ENCODE measurements at places on chromosomes 12 and 14.

- no peak for DNase-seq
These were observed 384.5 kb upstream of the CCDC196 start for GRCh38 chr14:66101662-66102061.

- peak; percentile 2 for DNase-seq
These were observed 602.7 kb upstream of the FLRT2 start for GRCh38 chr14:84927096-84927827.

DNA sequence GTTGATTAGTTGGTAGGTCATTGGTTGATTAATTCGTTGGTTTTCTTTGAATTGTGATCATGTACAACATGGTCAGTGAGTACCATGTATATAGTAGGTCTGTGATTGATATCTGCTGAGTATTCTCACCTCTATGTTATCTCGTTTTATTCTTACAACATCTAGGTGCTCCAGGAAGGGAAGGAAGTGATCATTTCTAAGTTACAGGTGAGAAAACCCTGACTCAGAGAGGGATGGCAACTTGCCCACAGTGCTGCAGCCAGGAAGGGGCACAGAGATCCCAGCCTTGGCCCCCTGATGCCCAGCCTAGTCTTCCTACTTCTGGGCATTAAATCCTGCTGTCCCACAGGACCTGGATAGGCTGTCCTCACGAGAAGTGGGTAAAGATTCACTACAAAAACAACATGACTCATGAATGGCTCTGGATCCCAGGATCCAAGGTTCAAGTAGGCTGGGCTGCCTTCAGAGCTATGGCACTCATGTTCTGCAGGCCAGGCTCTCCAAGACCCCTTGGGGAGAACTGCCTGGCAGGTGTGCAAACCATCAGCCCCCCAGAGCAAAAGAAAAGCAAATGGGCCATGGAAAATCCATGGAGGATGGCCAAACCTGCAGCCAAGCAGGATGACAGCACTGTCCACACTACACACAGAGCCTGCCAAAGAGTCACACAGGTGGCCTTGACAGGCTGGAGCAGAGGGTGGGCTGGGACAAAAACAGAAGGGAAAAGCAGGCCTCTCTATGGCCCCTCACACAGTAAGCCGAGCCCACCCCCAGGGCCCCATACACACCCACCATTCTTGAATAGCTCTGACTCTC, 146.2 kb downstream of the BCL11B start:
- DNase-seq = no peak

DNA sequence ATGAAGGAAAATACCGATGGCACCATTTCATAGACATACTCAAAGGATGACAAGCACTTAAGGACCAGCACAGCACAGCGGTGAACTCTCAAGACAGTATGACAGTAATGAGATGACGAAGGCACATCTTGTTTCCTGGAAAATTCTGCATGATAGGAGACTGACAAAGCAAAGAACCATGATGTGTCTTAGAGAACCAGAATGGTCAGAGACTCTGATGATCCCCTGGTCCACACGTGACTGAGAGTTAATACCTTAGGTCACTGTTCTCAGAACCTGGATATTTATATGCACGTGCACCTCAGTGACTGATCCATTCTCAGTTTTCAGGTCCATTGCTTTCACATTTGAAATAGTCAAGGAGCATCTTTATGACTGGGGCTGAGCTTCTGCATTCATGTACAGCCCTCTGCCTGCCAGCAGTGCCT, 35.3 kb downstream of the PROX2 start:
- no peak for DNase-seq

DNA sequence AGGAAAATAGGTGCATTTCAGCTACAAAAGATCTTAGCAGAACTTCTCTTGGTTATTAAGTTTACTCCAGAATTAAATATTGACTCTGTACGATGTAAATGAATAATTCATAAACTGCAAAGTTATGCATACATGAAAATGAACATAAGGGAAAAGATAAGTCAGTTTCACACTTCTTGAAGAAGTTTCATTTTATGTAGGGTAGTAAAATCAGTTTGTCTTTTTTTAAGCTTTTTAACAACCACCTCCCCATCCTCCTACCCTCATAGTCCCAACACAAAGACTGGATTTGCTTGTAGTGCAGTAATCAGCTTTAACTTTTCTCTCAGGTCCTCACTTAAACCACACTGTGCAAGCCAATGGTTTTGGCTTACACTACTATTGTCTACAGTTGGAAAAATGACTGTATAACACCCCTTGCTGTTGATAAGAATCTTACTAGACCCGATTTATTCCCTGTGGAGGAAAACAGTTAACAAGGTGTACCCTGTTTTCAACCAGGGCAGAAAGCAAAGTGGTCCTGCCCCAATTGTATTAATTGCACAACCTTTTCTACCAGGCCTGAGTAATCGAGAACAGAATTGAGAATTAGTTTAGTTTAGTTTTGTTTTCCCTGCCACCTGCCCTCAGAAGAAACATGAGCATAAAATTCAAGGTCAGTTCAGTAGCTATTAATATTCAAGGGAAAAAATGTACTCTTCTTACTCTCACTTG, 44.1 kb downstream of the NIN start:
- DNase-seq = no peak

DNA sequence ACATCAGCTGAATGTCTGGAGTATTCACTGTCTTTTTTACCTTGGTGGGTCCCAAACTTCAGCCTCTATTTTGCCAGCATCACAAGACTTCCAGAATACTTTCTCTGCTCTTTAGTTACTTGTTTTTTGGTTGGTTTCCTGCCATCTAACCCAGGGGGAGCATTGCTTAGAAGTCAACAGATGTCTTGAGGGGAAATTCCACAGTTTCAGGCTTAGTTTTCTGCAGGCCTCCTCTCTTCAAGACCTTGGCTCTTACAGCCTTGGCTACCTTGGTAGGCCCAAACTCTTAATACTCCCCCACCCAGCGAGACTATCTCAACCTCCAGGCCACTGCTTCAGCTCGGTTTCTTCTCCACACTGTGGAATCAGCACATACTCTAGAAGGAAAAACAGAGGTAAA, 41.7 kb downstream of the NEDD1 start:
- no peak for DNase-seq

- DNase-seq = no peak
These were observed 10.5 kb downstream of the WNT5B start for GRCh38 chr12:1639538-1639937.

- peak; percentile 90 for DNase-seq
These were observed 50.6 kb downstream of the LRCOL1 start for GRCh38 chr12:132559652-132560363.

GRCh38 chr14:54709444-54709843, 142.5 kb downstream of the SAMD4A start:
- DNase-seq = no peak

- no peak for DNase-seq
These were observed 195.7 kb downstream of the ANO6 start for GRCh38 chr12:45411626-45412025.

GRCh38 chr14:83991666-83992065, 1538.3 kb upstream of the FLRT2 start:
- DNase-seq = no peak

- no peak for DNase-seq
These were observed 88.9 kb upstream of the FRMD6 start for GRCh38 chr14:51562816-51563215.

GRCh38 chr12:47779301-47779942, 6.4 kb downstream of the SLC48A1 start:
- DNase-seq = peak; percentile 77

DNA sequence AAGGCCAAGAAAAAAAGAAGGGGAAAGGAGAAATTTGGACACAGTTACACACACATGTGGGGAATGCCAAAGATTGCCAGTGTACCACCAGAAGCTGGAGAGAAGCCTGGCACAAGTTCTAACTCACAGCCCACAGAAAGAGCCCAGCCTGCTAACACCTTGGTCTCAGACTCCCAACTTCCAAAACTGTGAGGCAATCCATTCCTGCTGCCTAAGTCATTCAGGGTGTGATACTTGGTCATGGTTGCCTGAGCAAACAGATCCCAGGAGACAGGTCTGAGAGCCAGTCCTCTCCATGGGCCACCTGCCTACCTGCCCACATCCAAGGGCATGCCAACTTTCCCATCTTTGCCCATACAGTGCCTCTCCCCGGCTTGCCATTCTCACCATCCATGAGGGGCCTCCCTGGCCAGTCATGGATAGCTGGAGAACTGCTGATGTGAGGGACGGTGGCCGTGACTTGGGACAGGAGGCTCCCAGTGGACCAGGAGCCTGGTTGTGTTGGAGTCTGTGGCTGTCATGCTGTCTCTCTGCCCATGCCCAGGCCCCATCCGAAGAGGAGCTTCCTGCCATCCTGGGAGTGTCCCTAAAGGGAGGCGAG, 198.0 kb upstream of the RTL1 start:
- DNase-seq = no peak

- no peak for DNase-seq
These were observed 198.2 kb downstream of the AACS start for GRCh38 chr12:125263385-125263784.

DNA sequence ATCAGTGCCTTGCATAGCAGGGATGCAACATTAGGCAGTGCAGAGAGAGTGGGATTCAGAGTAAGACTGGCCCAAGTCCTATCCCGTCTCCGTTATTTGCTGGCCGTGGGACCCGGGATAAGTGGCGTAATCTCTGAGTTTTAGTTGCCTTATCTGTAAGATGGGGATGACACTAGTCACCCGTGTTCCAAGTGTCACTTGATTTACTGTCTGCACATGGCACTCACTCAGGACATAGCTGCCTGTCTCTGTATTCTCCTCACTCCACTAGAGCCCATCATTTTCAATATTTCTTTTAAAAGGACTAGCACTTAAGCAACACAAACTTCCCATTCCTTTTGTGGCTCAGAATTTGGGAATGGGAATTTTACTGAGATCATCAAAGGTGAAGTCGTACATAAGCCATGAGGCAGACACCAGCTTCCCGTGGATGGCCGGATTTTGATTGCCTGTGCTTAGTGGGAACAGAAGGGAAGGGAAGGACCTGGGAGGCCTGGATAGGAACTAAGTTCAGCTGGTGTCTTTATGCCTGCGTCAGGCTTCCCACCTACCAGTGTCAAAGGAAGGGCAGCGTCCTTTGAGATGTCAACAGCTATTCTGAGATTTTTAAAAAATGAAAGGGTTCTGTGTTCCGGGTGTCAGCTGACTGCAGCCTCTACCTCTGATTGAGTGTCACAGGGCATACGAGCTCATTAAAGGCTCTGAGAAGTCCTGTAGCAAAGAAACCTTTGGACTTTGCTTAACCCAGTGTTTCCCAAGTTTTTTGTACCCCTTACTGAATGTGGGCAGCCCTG, 361.4 kb downstream of the CACNA1C start:
- no peak for DNase-seq

- DNase-seq = peak; percentile 18
These were observed 16.7 kb upstream of the ZDHHC22 start for GRCh38 chr14:77158175-77158881.

- no peak for DNase-seq
These were observed 240.5 kb downstream of the PPFIA2 start for GRCh38 chr12:81518638-81519037.

- DNase-seq = peak; percentile 87
These were observed at the start of gene ADCY6 for GRCh38 chr12:48788854-48789775. Gene ADCY6 (minus strand): TSS chr12:48789089. CDS start chr12:48783434, 5,655 bp downstream.

DNA sequence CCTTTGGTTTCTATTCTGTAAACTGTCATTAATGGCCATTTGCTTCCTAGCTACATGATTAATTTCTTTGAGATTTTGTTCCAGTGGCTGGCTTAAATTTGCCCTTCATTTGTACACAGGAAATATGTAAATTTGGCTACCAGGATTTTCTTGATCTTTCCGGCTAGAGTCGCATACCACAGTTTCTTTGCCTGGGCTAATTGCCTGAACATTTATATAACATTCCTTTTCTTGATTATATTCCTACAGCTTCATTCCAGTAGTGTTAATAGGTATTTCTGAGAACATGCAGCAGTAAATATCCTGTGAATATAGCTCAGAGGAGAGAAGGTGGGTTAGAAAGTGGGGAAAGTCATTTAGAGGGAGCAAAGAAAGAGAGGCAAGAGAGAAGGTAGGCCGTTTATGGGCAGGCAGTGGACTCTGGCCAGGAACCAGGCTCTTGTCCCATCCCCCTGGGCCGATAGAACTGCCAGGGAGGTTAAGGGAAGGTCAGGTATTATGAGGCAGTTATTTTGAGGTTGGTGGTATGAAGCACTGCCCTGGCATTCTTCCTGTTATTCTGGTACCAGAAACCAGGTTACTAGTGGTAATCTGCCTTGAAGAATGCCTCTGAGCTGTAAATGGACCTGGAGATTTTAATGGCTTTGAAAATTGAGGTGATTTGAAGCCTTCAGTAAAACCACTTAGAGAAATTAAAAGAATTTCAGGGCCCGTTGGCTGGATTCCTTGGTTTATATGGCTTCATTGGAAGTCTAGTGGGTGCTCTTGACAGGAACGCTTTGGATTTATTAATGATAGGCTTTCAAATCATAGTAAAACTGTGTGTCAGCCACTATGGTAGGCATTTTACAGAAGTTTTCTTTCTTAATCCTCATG, 4.4 kb downstream of the RNF10 start:
- no peak for DNase-seq

DNA sequence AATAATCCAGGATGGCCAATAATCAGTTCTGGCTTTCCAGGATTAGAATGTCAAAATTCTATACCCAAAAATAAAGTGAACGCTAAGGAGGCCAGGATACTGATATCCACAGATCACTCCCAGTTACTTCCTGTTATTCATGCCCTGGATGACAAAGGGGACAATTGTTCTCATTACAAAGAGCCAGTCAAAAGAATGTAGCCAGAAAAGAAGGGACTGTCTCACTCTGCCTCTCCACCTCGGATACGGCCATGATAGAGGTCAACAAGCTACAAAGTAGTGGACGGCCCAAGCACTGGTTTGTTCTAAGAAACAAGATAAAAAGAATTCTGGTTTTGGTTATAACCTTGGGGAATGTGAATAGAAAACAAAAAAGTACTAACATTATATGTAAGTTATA, 116.1 kb upstream of the ATF7IP start:
- DNase-seq = no peak

DNA sequence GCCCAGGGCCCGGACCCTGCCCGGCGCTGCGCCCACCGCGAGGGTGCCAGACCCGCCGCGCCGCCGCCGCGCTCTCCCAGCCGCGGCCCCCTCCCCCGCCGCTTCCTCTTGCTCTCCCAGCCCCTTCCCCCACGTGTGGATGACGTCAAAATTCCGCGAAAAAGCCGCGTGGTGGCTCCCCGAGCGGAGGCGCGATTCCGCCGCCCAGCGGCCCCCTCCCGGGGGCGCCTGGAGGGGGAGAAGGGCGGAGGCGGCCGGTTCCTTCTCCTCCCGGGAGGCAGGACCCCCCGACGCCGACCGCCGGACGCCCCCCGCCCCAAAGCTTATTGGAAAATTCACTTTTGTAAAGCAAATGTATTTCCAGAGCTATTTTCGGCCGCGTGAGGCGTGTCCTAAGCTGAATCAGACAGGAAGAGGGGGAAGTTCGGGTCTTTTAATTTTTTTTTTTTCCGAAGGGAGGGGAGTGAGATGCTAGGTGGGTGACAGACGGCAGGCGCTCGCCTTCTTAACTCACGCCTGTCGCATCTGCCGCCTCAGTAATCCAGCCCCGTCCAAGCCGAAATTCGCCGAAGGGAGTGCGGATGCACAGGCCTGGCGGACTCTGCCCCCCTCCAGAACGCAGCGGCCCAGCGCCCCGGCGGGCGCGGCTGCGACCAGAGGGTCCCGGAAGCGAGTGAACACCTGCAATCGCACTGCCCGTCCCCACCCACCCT, 4.1 kb upstream of the CCND2 start:
- DNase-seq = peak; percentile 30

GRCh38 chr12:109115758-109116610, at the start of gene ACACB:
Gene ACACB (plus strand): TSS chr12:109116587. CDS start chr12:109139406, 22,819 bp downstream.
- no peak for DNase-seq
